ENCODE measurements at places on chromosomes 3 and 15.

GRCh38 chr15:57079446-57079845 is 161.0 kb downstream of the TCF12 start:
- DNase-seq, result no peak

- DNase-seq, result no peak
These were observed 44.6 kb upstream of the P3H2 start for GRCh38 chr3:190165253-190165652.

DNA sequence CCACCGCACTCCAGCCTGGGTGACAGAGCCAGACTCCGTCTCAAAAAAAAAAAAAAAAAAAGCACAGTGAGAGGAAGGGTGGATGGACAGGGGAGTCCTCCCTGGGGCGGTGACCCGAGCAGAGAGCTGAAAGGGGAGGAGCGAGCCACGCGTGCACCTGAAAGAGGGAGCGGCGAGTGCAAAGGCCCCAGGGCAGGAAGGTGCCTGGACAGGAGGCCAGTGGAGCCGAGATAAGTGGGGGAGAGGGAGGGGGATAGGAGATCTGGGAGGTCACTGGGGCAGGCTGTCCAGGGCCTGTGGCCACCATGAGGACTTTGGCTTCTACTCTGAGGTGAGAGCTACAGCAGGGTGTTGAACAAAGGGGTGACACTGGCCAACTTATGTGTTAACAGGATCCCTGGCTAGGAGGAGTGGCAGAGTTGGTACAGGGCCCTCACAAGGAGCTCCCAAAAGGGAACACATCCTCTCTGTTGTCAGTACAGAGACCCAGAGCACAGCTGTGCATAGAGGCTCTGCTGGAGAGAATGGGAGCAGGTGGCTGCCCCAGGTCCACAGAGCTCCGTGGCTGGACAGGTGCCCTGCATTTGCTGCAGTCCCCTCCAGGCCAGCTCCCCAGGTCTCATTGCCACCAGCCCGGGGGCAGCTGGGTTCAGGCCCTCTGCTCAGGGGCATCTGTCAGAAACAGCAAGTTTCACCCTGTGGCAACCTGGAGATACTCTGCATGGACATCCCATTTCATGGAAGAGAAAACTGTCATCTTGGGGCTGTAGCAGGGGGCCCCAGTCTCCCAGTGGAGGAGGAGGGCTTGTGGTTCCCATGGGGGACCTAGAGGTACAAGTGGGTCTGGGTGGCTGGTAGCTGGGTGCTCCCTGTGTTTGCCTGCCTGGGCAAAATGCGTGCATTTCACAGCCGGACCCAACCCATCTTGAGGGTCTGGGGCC is 28.5 kb downstream of the FBLN2 start:
- no peak for DNase-seq

DNA sequence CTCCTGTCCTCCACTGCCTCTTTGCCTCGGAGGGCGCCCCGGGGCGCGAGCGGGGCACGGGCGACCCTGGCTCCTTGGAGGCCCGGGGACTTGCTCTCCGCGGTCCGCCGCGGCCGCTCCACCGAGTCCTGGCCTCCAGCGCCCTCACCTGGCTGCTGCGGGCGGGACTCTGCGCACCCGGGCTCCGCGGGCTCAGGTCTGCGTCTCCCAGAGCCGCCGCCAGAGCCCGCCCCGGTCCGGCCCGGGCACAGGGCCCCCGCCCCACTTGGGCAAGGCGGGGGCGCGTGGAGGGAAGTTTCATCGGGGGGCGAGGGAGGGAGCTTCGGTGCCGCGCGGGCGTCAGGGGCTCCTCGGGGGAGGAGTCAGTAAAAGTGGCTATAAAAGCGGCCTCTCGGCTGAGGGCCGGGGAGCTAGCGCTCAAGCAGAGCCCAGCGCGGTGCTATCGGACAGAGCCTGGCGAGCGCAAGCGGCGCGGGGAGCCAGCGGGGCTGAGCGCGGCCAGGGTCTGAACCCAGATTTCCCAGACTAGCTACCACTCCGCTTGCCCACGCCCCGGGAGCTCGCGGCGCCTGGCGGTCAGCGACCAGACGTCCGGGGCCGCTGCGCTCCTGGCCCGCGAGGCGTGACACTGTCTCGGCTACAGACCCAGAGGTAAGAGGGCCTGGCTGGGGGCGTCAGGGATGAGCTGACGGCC is at the start of gene CEMIP:
CEMIP (plus strand) TSS at position 407 of the 694 bp plus-strand sequence. CDS start 94,510 bp downstream, outside the sequence.
- peak; percentile 75 for DNase-seq

- no peak for DNase-seq
These were observed 606.9 kb upstream of the KCNMB2 start for GRCh38 chr3:177929310-177929709.
